ENCODE measurements at places on chromosomes 13 and 19.

DNA sequence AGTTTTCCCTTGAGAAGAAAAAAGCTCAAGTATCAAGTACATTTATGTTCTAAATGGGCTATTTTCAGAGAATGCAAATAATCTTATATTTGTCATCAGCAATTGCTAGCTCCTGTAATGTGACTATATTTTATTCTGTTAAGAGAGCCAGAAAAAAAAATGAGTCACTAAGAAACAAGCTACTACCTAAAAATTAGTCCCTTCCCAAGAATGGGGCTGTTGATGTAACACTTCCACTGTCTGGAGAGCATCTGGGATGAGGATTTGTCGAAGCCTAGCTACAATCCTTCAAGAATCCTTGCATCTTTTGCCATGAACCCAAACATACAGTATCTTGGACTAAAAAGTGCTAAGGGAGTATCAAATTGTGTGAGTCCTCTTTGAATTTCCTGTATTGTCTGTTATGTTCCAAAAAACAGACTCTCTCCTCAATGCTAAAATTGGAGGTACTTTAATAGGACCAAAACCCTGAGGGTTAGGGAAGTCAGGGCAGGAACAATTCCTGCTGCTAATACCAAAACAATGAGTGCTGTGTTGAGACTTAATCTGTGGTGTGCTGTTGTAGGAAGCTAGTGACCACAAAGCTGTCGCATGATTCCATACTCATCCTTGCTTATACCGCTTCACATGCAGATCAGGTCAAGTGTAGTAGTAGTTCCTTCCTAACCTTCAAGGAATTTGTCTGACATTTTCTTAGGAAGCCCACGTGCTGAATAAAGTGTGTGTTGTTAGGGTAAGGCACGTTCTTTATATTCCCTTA, 4.9 kb upstream of the ZC3H13 start:
- DNase-seq = no peak

DNA sequence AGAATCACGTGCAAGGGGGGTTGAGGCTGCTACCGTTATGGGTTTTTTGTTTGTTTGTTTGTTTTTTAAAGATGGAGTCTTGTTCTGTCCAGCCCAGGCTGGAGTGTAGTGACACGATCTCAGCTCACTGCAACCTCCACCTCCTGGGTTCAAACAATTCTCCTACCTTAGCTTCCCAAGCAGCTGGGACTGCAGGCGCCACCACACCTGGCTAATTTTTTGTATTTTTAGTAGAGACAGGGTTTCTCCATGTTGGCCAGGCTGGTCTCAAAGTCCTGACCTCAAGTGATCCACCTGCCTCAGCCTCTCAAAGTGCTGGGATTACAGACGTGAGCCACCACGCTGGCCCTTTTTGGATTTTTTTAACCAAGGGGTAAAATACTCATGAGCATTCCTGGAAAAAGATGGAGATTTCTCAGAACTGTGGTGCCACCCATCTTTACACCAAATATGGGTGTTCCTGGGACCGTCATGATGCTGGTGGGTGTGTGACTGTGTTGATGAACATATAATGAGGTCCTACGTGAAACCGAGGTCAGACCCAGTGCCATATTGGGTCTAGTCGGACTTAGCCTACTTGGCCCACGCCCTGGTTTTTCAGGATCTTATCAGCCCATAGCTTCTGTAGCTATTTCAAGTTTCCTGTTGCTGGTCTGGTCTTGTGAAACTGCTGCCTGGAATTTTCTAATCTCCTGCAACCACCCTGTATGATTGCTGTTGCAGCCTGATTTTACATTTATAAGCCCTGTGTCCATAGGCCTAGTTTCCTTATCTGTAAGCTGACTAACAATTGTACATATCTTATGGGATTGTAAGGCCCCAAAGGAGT, 6.2 kb downstream of the PPP1R15A start:
- DNase-seq = no peak

GRCh38 chr13:34357435-34358232, 539.7 kb downstream of the RFC3 start:
- DNase-seq = no peak

- DNase-seq = no peak
Observed at GRCh38 chr13:84126671-84127171, 244.4 kb upstream of the SLITRK1 start.

GRCh38 chr13:23547000-23547590, 23.1 kb upstream of the TNFRSF19 start:
- no peak for DNase-seq

- no peak for DNase-seq
Observed at GRCh38 chr19:40598121-40598917, 2.9 kb upstream of the LTBP4 start.

- DNase-seq = no peak
Observed at GRCh38 chr13:19861762-19862161, 1.7 kb downstream of the ZMYM5 start.

DNA sequence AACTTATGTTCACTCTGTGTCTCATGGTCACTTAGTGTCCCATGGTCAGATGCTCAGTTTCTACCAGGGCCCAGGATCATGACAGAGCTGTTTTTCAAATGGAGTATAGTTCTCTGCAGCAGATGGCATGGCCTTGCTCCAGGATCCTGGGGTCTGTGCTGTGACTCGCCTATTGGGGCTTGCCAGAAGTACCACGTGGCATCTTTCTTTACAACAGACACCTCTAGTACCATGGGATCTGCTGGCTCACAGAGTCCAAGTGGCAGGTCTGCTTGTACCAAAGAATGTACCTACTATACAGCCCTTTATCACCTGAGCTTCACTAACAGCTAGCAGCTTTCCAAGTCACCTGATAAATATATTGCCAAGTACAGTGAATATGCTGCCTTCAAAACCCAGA, 6.0 kb upstream of the RNF6 start:
- DNase-seq = no peak

GRCh38 chr19:10796653-10797052, 39.4 kb downstream of the TMED1 start:
- no peak for DNase-seq

DNA sequence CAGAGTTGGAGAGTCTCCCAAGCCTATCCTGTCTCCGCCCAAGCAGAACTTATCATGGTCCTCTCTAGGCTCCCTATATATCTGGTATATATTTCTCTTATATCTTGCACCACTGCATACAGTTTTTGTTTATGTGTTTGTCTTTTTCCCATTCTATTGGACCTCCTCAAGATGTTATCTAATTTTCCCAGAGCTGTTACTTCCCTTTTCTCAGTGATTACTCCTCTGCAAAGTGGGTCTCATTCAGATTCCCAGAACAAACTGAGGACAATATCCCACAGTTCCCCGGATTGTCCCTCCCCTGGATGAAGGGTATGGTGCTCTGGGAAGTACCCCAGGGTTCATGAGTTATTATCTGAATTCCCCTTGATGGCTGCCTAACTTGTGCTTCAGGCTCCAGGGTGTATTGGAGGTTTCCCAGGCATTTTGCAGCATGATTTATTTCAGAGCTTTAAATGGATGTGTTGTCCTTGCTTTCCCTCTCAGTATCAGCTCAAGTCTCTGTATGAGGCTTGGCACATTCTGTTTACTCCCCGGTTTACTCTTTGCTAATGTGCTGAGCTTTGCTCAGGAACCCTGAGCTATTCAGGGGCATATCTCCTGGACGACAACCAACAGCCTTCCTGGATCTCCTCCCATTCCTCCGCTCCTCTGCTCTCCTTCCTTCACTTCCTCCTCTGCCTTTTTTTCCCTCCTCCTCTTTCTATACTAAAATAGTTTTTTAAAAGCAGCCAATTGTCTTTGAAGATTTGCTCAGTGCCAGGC, 329.3 kb downstream of the SPRY2 start:
- DNase-seq = no peak

DNA sequence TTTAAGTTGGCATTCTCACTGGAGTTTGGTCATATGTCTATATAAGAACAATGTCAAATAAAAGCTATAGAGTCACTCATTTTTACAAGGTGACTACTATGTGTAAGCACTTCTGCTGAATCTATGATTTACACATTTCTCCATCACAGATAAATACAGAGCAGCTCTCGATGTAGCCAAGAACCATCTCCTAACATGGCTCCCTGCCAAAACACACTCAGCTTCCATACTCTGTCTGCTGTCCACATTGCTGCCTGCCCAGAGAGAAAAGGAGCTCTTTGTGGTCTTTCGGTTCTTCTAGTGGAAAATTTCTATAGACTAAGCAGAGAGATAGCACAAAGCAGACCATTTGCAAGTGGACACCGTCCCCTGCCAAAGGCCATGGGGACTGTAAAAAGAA, 190.9 kb upstream of the KLF12 start:
- DNase-seq = no peak

- no peak for DNase-seq
Observed at GRCh38 chr19:33799476-33799875, 2.8 kb downstream of the KCTD15 start.

GRCh38 chr13:74966814-74967424, 515.0 kb downstream of the TBC1D4 start:
- no peak for DNase-seq

DNA sequence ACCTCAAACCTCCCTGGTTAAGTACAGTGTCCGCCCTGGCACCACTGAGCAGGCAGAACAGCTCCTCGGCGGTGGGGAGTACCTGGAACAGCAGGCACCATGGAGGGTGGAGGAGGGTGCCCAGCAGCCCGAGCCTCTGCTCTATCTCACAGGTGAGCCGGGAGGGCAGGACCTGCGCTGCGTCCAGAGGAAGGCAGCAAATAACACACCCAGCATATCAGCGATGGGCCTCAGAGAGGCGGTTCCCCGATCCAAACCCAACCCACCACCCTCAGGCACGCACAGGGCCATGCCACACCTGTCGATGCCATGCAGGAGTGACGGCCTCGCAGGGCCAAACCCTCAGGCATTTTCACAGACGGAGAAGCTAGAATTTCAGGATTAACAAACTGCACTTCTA, 11.8 kb downstream of the PEPD start:
- no peak for DNase-seq

DNA sequence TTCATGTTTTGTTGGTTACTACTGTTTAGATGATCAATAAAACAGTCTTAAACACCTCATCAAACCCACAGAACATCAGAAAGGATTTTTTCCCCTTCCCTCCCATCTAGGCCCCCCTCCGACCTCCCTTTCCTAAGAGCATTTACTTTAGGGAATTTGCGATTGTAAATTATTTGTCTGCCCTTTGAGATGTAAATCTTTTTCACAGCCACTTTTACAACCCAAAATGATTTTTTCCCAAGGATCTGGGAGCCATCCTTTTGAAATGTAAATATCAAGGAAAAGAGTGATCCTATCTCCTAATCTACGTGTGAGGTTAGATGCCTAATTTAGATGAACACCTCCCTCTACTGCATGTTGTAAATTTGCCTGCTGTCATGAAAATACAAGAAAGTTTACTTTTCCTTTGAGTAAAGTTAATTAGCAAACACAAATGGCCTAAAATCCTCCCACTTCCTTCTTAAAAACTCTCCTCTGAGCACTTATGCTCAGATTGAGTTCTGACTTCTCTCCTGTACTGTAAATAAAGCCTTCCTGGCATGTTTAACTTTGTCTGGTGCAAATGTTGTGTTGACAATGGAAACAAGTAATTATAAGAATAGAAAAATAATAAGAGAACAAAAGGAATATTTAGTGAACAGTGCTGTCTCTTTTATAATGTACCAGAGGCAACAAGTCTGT, 1646.9 kb upstream of the SPRY2 start:
- no peak for DNase-seq

DNA sequence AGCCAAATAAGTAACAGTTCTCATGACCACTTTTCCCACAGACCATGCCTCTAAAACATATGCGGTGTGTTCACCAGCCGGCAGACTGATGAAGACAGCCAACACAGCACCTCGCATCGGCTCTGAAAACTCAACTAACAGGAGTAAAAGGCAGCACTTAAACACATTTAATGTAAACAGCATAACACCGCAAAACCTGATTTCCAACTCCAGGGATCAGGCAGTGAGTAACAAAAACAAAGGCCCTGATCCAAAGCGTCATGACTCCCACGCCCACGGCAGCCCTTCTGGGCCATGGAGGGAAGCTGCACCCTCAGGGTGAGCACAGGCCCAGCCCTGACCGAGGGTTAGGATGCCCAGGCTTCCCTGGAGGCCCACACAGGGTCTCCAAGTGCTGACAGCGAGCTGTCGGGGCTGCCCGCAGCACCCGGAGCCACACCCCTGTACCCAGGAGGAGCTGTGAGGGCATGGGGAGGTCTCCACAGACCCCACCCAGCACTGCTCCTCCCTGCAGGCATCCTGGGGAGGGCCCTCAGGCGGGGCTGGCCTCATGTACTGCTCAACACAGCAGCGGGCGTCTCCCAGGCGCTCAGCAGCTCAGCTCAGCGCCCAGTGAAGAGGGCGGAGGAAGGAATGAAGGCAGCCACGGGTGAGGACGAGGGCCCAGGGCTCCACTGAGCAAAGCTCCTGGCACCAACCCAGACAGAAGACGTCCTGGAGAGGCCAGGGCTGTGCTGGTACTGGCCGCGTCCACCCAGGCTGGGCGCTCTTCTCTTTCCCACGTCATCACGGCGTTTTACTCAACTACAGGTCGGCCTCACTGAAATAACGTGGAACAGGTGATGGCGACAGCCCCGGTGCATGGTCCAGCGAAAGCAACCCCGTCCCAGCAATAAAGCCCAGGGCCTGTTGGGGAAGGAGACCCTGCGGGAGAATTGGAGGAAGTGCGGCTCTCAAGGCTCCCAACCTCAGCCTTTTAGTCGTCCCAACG, 53.7 kb downstream of the RASA3 start:
- DNase-seq = no peak

DNA sequence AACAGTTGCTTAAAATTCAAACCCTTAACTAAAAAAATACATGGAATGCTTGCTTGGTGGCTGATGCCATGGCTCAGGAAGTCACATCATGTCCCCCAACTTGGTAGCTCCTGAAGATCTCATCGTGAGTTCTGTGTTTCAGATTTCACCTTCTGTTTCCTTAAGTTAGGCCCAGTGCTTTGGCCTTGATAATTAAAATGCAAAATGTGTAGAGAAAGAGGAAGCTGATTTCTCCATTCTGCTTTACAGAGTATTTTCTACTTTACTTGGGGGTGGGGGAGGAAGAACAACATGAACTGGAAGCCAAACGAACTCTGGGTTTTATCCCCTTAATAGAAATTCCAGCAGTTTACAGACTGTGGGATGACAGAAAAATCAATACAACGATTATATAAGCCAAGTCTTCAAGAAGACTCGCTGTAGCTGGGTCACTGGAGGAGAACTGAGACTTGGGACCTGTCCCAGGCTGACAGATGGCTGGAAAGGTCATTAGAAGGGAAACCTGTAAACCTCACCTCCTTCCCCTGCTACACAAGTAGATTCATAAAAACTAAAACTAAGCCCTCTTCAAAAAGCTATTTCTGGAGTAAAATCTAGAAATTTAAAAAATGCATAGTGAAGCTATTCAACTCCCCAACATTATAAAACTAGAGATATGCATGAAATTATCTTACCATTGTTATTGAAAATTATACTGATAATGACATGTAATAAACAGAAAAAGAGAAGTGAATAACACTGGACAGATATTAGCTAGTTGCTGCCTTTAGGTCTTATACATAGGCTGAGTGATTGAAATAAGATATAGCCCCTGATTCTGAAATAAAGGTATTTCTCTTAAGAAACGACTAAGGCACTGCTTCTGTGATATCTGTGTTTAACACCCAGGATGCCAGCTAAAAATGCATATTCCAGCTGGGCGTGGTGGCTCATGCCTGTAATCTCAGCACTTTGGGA, 22.1 kb upstream of the GGACT start:
- no peak for DNase-seq

GRCh38 chr19:5698635-5699422, 8.7 kb downstream of the RPL36 start:
- DNase-seq = no peak
